Spleen (tissue), 13 donors: ENCODE measurements at places on chromosomes 5 and 9. TPM values are rescaled to one million over a fixed set of nuclear protein-coding genes. Genes with fewer than 3 reads are reported as not detected.

GRCh38 chr9:125997196-125997823 lies 250.1 kb downstream of the PBX3 start:
- no peak for DNase-seq

DNA sequence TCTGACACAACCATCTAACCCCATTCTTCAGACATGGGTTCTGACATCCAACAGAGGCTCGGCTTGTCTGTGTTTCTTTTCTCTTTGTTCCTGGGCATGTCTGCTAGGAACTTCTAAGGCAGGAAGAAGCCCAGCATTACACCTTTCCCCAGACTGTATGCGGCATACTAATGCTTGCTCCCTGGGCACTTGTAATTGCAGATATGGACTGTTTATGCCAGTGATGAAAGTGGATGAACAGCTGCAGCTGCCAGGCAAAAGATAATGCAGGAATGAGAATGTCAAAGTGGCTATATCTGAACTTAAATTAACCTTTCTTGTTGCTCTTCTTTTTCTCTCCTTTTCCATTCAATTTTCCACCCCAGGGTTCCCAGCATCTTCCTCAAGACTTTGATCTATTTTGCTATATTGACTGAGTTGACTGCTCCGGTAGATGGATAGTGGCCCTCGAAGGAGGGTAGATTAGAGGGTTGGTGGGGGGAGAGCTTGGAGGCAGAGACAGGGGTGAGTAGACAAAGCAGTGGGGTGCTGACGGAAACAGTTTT lies 344.4 kb downstream of the MAN2A1 start:
- no peak for DNase-seq

- no peak for DNase-seq
These were observed 64.9 kb downstream of the SERINC5 start for GRCh38 chr5:80190960-80191359.

GRCh38 chr5:143890487-143890886 lies 78.5 kb downstream of the HMHB1 start:
- no peak for DNase-seq

DNA sequence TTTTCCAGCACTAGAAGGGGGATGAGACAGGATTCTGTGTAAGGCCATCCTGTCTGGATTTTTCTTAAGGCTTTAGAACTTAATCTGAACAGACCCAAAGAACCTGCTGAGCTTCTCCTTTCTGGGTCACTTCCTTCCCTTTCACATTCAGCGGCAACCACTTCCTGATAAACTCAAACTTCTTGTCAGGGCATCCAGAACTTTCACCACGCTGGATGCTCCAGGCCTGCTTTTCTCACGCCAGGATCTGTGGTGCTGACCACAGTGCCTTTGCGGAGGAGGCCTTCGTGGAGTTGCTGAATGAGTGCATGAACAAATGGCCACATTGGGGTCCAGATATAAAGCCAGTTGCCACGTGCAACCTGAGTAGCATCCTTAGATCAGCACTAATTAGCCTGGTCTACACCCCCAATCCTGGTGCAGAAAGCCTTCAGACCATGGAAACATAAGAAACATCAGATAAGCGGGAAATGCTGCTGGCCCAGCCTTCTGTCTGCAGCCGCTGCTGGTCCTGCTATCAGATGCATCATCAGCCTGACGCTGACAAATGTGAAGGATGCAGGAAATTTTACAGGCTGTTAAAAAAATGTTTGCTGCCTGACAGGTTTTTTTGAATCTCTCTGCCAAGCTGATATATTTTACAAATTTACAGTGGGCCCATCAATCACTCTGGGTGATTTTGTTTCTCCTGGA lies 75.3 kb upstream of the BARHL1 start:
- DNase-seq = peak; percentile 46

- no peak for DNase-seq
These were observed 60.7 kb downstream of the NRG2 start for GRCh38 chr5:139982157-139982974.

- no peak for DNase-seq
These were observed 134.6 kb downstream of the TMC1 start for GRCh38 chr9:72656021-72656420.

GRCh38 chr5:162160401-162160800 lies 92.8 kb downstream of the GABRG2 start:
- no peak for DNase-seq

Gene PCDHB4
- polyA plus RNA-seq = 0.09 TPM

Gene ADCY2
- 0.02 TPM for polyA plus RNA-seq
